Amniotic stem cell (primary cell): ENCODE measurements at places on chromosomes 7 and 10.

- DNase-seq, result no peak
Measured at GRCh38 chr10:12973149-12973718, 28.3 kb downstream of the CCDC3 start.

GRCh38 chr10:129521161-129522025 lies 54.4 kb downstream of the MGMT start:
- DNase-seq, result no peak

DNA sequence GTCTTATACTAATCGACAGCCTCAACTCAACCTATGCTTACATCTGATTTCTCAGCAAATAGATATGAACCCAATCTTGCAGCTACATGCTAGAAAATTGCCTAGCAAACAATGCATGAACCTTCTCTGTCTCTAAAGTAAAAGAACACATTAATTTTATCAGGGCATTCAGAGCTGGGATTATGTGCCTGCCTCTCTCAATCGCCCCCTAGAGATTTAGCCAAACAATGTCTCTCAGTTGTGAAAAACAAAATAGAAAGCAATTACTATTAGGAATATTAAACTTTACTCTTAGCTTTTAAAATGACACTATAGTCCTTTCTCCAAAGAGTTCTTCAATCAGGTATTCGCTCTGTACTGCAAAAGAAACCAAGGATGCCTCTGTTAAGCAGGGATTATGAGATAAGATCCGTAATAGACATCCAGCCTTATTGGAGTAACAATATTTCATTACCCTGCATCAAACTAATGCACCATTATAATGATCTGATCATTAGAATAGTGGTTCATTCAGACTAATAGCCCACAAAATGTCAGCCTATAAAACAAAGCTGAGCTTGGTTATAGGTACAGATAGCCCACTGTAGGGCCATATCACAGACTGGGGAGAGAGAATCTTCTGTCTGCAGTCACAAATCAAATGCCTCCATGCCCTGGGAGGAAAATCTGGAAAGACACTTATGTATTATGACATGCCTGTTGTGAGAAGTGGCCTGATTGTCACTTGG lies 736.9 kb downstream of the PARD3 start:
- no peak for DNase-seq

GRCh38 chr10:84395581-84395980 lies 67.2 kb downstream of the CCSER2 start:
- no peak for DNase-seq

GRCh38 chr7:121872831-121873288 lies at the start of gene PTPRZ1:
Gene PTPRZ1 (plus strand): TSS chr7:121873161. CDS start chr7:121873500, 339 bp downstream.
- DNase-seq, result no peak

DNA sequence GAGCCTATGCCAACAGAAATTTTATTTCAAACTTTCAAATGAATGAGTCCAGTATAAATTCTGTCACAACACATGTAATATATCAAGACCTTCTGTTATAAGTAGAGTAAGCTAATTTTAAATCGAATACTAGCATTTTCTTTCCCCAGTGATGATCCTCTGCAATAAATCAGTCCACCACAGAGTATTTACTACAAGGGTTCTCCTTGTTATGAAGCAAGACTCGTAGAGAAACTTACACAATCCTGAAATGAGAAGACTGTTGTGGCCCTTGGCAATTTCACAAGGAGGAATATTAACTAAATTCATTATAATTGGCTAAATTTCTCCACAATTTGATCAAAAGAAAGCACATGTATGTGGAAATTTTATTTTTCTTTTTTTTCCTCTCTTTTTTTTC lies 312.4 kb upstream of the DGKB start:
- no peak for DNase-seq

DNA sequence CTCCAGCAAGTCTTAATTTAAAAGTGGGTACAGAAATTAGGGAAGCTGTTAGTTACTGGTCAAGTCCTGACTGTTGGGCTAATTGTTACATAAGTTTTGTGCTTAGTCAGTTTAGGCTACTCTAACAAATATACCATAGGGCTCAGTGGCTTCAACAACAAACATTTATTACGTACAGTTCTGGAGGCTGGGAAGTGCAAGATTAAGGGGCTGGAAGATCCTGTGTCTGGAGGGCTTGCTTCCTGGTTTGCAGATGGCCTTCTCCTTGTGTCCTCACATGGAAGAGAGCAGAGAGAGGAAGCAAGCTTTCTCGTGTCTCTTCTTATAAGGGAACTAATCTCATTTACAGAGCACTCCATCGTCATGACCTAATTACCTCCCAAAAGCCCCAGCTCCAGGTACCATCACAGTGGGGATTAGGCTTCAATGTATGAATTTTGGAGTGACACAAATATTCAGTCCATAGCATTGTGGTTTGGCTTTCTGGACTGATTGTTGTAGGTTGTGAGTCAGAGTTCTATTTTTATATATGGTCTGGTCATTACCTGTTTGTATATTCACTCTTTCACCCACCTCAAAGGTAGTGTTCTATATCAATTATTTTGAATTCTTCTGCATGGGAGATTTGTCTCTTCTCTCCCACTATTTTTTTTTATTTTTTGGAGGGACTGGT lies 17.1 kb downstream of the ST7 start:
- no peak for DNase-seq

- no peak for DNase-seq
Measured at GRCh38 chr7:142057101-142057500, 54.4 kb upstream of the MGAM2 start.

GRCh38 chr10:75726522-75727483 lies 295.4 kb downstream of the LRMDA start:
- DNase-seq, result no peak

DNA sequence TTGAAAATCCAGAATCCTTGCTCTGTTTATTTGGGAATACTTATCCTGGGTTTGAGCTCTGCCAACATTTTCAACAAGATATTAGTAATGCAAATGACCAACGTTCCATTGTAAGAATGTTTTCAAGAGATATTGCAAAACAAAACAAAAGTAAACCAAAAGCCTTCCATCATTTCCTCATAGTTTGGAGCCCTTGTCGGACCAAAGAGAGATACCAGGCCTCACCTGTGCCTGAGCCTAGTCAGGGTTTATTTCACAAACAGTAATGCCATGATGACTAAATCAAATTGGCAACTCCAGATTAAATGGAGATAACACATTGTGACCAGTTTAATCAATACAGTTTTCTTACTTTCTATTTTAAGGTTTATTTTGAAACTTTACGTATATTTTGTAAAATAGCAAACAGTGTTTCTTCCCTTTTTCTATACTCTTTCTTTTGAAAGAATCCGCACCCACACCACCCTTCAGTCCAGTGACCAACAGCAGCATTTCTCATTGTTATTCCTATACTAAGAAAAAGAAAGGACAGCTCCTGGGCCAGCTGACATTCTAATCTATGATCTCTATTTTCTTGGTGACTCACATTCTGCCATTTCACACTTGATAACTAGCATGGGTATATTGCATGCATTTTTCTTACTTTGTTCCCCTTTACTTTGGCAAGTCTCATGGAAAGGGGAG lies 168.5 kb upstream of the MEOX2 start:
- DNase-seq, result no peak
